Activated T-cell treated with anti-CD3 and anti-CD28 coated beads for 48 hours (primary cell): ENCODE measurements at places on chromosomes 7 and 10.

DNA sequence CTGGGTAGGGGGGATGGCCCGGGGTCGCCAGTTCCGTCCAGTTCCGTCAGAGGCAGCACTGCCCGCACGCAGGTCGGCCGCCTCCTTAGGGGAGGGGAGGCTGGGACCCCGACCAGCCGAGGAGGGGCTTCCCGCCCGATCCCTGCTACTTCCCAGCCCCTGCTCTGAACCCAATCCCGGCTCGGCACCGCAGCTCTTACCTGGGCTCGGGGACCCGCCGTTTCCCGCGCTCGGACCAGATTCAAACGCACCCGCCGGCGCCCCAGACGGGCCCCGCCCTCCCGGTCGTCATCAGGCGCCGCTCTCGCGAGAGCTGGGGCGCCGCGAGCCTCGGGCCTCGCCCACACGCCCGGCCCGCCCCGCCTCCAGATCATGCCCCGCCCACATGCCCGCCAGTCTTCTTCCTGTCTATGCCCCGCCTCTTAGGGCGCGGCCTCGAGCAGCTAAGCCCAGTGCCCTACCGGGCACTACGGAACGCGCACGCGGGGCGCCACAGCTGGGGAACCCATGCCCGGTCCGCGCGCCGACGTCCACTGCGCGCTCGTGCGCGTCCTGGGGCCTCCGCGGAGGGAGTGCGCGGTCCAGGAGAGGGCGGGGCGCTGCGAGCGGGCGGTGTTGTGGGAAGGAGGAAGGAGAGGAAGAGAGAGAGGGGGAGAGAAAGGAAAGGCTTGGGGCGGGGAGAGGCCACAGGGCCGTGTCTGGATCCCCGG, at the start of gene NCAPG2:
Gene NCAPG2 (minus strand): TSS at position 281 of the 710 bp plus-strand sequence. CDS start 2,905 bp downstream, outside the sequence.
- DNase-seq, result peak; percentile 99

DNA sequence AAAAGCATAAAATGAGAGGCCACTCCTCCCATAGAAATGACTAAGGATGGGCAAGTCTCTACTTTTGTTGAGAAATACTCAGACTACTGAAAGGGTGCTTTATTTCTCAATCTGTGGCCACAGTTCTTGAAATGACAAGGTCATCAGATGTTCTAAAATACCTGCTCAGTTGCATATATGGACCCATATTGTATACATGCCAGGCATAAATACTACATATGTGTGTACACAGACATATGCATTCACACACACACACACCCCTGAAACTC, 691.5 kb upstream of the SORCS1 start:
- no peak for DNase-seq

DNA sequence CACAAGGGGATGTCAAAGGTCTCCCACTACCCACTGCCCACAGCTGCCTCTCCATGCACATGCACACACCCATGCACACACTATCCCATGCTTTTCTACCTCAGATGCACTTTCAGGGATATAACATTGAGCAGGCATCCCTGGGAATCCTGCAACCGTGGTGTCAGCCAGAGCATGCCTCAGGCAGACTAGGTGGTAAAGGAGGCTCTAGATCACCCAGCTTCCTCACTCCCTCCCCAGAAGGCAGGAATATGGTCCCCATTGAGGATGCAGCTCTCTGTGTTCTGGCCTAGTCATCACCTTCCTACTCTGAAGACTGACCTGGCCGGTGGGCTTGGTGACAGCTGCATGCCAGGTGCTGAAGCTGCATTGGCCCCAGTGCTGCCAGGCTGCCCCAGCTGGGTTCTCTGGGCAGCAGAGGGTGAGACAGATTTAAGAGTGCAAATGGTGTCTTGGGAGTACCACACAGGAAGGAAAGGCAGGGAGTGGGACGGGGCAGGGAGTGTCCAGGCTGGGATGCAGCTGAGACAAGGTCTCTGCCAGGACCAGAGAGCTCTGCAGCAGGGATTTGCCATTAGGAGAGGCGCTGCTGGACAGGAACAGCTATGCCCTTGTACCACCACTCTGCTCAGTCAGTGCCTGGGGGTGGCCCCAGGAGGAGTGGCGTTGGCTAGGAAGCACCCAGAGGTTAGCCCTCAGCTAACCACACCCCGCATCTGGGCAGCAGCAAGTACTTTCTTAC, 53.4 kb upstream of the GDF10 start:
- no peak for DNase-seq

- DNase-seq, result no peak
Observed at GRCh38 chr10:47183704-47184041, 116.3 kb upstream of the GDF10 start.
